ENCODE measurements at places on chromosomes 3 and 15.
A peak's percentile ranks its signal among the peaks of the same experiment; 100 is the strongest.

DNA sequence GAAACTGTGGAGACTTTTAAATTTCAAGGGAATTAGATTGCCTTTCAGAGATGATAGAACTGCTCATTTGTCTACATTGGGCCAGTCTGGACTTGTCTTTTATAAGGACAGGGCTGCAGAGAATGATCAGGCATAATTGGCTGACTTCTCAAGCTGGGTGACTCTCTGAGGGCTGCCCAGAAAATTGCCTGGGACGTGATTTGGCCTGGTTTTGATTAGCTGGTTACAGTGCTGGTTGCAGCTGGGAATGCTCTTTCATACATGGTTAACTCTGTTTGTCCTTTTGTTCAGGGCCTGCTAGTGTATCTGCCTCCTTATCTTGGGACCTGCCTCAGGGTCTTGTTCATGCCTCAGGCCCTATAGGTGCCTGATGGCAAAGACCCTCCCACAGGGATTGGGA, 245.6 kb downstream of the CLSTN2 start:
- DNase-seq: no peak

DNA sequence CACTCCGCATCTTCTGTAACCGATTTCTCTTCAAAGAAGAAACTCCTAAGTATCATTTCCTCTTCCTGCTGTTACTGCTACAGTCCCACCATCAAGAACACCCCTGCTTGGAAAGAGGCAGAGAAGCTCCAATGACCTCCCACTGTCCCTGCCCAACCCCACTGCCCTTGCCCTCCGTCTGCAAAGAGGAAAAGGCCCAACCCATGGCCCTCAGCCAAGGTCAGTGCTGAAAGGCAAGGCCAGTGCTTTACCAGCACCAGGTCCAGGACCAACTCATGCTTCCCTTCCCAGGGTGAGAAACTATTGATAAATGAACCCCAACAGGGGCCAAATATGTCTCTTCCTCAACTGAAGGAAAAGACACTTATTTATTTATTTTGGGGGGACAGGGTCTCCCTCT, 22.5 kb downstream of the FAM240A start:
- DNase-seq: no peak

GRCh38 chr3:16455001-16455400, 58.5 kb downstream of the RFTN1 start:
- no peak for DNase-seq

DNA sequence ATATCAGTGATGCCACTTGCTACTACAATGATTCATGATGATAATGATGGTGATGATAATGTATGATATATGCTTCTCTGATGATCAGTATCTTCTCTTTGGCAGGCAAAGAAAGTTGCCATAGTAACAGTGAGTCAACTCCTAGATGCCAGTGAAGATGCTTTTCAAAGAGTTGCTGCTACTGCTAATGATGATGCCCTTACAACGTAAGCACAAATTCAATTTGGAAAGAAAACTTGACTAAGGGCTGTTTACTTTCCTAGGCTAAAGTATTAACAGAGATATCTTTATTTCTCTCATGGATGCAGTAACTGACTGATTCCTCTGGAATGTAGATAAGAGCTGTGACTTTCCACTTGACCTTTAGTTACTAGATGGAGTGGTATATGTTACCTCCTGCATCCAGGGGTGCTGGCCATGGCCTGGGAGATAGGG, 27.8 kb downstream of the ADGRG7 start:
- DNase-seq: no peak

- DNase-seq: no peak
Observed at GRCh38 chr15:70259028-70259424, 161.3 kb upstream of the TLE3 start.

DNA sequence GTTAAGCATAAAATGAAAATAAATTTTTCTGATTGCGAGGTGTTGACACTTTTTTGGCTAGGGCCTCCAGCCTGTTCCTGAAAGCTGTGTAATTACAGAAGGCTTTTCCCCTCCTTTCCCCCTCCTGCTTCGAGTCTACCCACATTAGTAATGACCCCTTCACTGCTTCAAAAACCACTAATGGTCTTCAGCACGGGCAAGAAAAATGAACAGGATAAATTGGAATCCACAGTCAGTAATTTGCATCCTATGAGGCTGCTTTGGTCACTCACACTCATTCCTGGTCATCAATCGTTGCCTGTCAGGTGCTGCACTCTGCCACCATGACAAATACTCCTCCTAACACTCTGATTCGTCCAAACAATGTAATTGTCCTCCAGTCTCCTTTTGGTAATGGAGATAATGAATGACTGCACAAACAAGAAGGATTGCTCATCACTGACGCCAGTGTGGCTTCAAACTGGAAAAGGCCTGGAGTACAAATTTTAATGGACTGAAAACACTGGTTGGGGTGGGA, 148.6 kb downstream of the MEIS2 start:
- peak; percentile 79 for DNase-seq

- no peak for DNase-seq
Observed at GRCh38 chr3:126017362-126017761, 48.4 kb downstream of the ROPN1B start.

DNA sequence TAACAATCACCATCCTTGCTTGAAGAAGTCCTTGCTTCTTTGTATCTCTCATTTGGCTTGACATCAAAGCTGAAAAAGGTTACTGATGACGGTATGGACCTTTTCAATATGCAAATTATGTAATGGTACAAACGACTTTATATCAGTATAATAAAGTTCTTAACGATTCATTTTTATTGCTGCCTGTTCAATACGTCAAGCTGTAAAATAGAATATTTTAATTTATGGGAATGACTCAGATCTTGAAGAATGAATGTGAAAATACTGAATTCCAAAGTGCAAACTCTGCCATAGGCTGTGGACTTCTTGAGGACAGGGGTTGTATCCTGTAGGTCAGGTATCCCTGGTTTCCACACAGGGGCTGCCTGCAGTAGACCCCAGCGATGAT, 156.2 kb downstream of the PLCL2 start:
- DNase-seq: no peak

- DNase-seq: no peak
Observed at GRCh38 chr3:184290331-184290730, 8.7 kb upstream of the PSMD2 start.

- no peak for DNase-seq
Observed at GRCh38 chr15:81182756-81183438, 13.8 kb upstream of the IL16 start.

DNA sequence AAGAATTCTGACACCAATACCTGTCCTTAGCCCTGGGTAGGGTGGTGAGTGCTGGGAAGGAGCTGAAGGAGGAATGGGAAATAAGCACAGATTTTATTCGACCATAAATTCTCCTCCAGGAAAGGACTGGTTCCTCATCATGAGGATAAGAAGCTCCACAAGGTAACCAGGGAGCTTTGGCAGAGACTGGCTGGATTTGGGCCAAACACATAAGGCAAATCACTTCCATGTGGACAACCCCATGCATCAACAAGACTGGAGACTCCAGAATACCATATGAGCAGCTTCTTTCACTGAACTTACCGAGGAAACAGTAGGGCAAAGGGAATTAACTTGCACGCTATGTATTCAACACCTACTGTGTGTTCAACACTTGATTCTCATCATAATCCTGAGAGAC, 312.5 kb downstream of the NTRK3 start:
- no peak for DNase-seq

- DNase-seq: no peak
Observed at GRCh38 chr15:58222679-58223078, 84.5 kb downstream of the AQP9 start.

GRCh38 chr3:174862101-174862500, 3.0 kb downstream of the NAALADL2 start:
- no peak for DNase-seq

DNA sequence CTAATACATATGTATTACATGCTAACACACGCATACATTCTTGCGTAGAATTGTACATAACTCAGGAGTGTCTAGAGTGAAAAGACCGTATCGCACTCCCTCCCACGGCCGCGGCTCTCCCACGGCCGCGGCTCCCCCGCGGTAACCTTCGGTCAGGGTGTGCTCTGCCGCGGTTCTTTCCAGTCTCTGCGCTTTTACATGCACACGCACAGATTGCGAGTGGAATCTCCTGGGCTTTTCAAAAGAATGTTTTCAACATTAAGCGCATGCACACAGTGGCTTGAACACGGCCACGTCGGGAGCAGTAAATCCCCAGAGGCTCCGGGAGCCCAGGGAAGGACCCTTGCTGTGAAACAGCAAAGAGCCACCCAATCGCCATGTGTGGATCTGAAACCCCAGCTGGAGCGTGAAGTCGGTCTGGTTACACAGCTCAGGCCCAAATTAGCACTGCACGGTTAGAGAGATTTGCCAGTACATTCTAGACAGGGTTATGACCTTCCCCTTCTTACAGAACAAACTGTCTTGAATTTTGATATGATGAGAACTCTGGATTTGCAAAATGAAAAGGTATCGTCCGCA, 805 bp upstream of the RGMA start:
- DNase-seq: no peak

GRCh38 chr3:193857996-193858395, 265.0 kb downstream of the OPA1 start:
- no peak for DNase-seq

GRCh38 chr15:32736701-32737061, 18.9 kb downstream of the GREM1 start:
- no peak for DNase-seq

DNA sequence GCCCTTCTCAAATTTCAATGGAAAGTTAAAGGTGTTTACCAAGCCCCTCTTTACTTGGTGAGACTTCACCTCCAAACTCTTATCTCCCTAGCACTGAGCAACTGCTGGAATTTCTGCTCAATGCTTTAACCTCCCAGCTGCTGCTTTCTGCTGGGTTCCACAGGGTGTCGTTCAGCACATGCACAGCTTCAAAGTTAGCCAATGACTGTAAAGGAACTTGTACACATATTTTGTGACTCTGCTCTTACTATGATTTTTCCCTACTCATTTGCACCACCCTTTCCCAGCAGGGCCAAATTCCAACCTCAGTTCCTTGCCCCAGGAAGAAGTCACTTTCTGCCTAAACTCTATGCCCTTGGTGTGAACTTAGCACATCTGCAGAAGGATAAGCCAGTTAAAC, 89.7 kb downstream of the ULK4 start:
- DNase-seq: no peak

- no peak for DNase-seq
Observed at GRCh38 chr3:152202976-152203626, 65.6 kb upstream of the MBNL1 start.

GRCh38 chr15:58141894-58142293, 3.7 kb downstream of the AQP9 start:
- no peak for DNase-seq

DNA sequence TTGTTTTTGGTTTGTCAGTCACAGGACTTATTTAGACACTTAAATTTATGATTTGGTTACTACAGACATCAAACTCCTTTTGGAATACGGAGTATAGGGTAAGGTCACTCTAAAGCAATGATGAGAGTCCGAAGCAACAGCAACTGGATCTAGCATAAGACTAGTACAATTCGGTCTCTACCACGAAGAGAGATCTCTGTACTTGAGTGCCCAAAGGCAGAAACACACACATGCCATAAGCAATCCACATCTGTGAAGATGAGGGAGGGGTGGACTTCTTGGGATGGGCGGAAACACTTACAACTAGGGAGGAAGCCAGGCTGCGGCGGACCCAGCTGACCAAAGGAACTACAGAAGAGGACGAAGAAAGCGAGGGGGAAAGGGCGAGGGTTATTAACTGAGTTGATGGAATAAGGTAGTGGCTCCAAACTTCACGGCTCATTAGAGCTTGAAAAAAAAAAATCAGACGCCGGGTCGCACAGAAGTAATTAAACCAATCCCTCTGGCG, 595 bp downstream of the DPH6 start:
- DNase-seq: peak; percentile 59

Measured in kidney capillary endothelial cell (primary cell).